EH (cell line): ENCODE measurements at places on chromosomes 2 and 18.

DNA sequence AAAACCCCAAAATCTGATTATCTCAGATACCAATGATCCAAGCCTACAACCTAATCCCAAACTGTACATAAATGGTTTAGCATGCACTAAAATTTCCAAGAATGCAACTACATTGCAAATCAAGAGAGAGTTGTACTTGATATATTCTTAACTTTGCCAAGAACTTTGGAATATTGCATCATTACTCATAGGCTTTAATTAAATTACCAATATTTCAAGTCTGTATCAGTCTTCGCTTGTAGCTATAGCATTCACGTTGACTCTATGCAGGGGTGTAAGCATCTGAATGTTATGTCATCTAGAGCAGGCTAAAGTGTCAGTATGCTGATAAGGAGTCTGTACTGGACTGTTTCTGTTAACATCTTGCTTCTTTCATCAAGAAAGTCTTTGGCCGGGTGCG, 56.3 kb downstream of the FOXI3 start:
- no peak for DNase-seq

DNA sequence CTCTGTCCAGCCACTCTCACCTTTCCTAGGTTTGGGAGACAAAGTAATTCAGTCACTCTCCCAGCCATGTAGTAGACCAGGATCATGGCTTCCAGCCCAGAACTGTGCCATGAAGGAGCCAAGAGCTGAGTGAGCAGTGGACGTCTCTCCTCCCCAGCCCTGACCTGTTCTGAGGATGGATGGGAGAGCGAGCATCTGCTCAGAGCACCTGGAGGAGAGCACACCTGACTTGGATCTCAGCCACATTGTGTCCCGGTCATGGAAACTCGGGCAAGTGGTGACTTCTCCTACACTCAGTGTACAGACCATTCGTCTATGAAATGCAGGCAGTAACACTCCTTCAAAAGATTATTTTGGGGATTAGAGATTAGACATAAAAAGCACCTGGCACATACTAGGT, 299.7 kb downstream of the TNS1 start:
- DNase-seq: no peak

DNA sequence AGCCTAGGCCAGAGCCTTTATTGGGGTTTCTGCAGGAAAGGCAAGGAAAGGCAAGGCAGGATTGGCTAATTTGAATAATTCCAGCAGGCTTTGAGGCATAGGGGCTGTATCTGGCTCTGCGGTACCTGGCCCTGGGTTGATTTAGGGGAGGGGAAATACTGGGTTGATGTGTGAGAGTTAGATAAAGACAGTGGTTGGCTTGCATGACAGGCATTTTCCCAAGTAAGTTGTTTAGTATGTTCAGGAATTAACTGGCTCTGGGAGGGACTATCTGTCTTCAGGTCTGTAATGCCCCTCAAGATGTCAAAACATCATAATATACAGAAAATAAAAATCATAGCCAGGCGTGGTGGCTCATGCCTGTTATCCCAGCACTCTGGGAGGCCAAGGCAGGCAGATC, 98.7 kb downstream of the UBR3 start:
- no peak for DNase-seq

GRCh38 chr2:57562495-57562894, 484.1 kb upstream of the VRK2 start:
- DNase-seq: no peak

- DNase-seq: peak; percentile 61
Measured at GRCh38 chr2:20398956-20399567, 47.8 kb upstream of the RHOB start.

GRCh38 chr2:50480507-50480906, 551.4 kb downstream of the NRXN1 start:
- DNase-seq: no peak

DNA sequence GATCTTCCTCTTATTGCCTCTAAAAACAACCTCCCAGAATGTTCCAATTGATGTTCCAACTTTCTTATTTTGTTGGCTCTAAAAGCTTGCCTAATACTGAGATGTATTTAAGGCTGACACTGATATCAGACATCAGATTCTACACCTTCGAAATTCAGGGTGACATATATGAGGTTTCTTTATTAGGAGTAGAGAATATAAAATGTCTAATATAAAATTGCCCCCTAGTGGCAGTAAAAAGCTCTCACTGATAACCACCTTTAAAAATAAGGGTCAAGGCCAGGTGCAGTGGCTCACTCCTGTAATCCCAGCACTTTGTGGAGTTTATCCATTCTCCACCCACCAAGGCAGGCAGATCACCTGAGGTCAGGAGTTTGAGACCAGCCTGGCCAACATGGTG, 789.7 kb upstream of the SLC39A10 start:
- no peak for DNase-seq

- peak; percentile 70 for DNase-seq
Measured at GRCh38 chr2:217616936-217617335, 385.9 kb downstream of the TNS1 start.

GRCh38 chr2:72539071-72539552, 286.7 kb downstream of the EXOC6B start:
- DNase-seq: peak; percentile 74

GRCh38 chr2:217440000-217440399, 562.8 kb downstream of the TNS1 start:
- no peak for DNase-seq

DNA sequence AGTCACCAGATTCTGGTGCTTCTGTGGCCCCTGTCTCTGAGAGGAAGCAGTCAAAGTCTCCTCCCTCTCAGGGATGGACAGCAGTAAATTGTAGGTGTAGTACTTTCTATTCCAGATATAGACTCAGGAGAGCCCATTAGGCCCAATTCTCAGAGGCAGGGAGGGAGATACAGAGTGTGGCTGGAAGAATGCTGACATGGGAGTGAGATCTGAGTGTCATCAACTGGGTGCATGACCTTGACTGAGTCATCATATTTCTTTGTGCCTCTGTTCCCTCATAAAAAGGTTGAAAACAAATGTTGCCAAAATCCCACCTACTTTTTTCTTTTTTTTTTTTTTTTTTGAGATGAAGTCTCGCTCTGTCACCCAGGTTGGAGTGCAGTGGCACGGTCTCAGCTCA, 506.1 kb downstream of the BCL11A start:
- DNase-seq: no peak

DNA sequence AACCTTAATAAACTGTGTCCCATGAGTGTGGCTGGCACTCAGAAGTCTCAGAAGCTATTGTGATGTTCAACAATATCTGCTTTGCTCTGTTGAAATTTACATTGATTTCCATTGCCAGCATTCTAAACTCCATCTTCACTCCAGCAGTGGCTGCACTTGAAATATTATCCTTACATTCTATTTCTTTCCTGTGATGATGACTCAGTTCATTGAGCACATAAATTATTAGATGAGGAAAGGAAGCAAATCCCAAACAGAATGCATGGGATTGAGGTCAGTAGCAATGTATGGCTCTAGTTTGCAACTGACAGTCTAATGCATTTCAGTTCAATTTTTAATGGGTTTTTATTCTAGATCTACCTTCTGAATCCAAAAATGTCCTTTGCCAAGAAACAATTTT, 92.4 kb upstream of the TTN start:
- no peak for DNase-seq

GRCh38 chr2:64730551-64731262, 77.0 kb upstream of the SERTAD2 start:
- peak; percentile 83 for DNase-seq

- DNase-seq: peak; percentile 82
Measured at GRCh38 chr2:201203916-201204654, 21.1 kb downstream of the CASP10 start.

DNA sequence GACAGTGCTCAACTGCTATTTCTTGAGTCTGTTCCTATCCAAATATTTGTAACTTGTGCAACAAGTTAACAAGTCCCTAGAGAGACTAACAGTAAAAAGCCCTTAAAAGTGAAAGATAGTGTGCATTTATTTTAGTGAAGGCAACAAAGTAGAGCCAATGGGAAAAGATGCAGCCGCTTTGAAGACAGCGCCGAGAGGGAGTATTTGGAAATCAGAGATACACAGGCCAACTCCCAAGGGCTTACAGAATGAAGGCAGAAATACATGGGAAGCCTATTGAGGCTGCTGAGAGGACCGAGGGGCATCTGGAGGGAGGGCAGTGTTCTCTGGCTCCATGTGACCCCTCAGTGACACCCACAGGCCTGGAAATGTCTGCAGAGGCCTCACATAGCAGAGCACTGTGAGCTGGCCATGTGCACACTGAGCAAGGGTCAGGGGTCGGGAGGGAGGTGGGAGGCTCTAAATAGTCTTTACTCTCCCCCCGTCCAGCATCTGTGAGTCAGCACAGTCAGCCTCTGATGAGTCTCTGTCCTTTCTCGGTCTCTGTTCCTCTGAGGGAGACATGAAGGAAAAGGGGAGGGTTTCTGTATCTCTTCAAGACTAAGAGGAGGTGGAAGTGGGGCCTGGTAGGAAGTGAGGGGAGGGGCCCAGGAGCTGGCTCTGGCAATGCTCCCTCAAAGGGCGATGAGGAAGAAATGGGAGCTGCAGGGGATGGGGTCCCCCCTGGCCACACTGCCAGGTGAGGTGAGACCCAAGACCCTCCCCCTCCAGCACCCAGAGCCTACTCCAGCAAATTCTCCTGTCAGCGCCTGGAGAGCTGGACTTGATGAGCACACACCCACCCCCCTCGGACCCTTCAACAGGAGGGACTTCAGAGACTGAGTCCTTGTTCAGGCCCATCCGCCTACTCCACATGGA, 133.6 kb downstream of the SP3 start:
- peak; percentile 35 for DNase-seq

DNA sequence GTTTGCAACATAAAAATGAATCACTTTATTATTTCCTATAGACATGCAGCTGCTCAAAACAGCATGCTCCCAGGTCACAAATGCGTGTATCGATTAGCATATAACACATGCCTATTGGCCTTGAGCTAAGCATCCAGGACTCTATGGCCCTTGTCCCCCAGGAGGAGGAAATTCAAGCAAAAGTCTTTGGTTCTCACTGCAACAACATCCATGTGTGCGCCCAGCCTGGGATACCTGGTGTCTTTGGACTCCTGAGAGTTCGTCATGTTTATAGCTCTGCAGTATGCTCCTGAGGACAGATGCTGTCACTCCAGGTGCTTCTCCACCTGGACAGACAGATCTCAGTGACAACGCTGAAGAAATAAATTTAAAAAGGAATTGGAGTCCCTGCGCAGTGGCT, 284.6 kb downstream of the PHLPP1 start:
- no peak for DNase-seq

DNA sequence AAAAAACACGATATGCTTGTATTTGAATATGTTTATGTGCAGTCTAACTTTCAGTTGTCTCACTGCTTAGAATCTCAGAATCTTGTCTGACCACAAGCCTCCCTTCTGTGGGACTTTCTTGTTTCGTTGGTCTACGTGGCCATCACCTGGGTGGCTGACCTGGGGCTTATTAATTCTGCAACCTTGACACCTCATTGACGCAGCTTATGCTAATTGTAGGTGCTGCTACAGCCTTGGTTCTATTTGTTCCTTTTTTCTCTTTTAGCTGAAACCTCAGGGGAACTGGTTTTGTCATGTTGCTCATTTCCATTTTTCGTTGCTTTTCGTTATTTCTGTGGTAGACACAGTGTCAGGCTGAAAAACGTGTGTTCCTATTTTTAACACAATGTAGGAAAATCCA, 273.7 kb downstream of the SLC4A3 start:
- no peak for DNase-seq

DNA sequence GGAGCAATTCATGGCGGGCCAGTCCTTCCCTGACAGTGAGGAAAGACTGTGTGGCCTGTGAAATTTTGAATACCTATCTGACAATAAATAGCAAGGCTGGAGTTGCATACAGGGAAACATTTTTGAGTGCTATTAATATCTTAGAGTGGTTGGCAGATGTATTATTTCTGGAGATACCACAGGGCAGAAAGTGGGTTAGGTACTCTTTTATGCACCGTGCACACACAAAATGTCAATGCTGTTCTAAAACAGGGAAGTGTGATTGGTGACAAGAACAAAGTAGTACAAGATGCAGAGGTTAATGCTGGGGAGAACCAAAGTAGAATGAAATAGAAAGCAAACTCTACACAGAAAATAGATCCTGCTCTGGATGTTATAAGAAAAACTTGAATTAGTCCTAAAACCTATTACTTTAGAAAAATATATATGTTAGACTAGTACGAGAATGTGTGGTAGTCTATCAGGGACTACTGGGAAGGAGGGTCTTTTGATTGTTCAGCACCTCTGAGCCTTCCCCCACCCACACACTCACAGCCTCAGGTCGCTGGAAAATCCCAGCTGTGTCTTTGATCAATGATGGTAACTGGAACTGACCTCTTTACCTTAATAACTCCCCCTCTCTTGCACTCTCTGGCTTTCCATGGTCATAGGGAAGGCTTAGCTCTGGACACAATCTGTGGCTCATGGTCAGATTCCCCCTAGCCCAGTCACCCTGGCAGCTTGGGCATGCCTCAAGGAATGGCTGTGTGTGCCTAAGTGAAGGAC, 58.2 kb downstream of the SERPINB8 start:
- no peak for DNase-seq

DNA sequence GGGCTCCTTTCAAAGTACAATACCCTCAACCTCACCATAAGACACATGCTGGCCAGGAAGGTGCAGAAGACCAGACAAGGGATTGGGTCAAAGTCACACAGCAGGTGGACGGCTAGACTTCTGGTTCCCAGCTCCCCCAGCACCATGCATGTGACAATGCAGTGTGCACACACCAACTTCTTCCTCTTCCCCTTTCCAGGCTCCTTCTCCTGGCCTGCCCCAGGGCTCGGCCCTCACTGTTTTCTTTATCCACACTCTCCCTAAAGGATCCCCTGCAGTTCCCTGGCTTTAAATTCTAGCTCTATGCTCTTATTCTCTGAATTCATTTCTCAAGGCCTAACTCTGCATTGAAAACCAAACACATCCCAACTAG, 82.3 kb downstream of the LOXHD1 start:
- no peak for DNase-seq

- DNase-seq: no peak
Measured at GRCh38 chr18:38575648-38576047, 1010.0 kb upstream of the CELF4 start.

DNA sequence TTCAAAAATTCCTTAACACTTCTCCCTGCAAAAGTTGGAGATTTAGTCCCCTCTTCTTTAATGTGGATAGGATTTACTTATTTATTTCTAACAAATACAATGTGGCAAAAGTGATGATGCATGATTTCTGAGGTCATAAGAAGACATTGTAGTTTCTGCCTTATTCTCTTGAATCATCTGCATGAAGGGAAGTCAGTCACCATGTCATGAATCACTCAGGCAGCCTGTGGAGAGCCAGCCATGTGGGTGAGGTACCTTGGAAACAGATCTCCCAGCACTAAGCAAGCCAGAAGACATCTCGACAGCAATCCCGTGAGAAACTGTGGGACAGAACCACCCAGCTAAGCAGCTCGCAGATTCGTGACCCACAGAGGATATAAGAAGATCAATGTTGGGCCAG, 2.7 kb upstream of the ZC3H8 start:
- peak; percentile 17 for DNase-seq

DNA sequence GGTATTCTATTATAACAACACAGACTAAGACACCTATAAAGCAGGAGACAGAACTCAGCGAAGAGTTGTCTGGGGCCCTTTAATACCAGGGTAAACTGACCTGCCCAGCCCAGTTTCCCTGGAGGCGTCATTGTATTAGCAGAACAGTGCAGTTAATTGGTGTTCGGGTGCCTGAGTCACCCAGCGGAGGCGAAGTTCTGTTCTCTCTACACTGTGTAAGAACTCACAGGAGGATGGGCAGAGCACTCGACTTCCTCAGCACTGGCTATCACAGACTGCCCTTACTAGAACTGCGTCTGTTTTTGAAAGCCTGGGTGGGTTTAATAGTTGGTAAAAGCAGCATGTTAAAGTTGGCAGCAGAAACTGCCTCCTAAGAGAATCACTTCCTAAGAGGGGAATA, 106.5 kb upstream of the ATP8B1 start:
- peak; percentile 48 for DNase-seq

GRCh38 chr2:213306316-213306942, 22.2 kb downstream of the SPAG16 start:
- DNase-seq: peak; percentile 65
